COLO829 (cell line): ENCODE measurements at places on chromosomes 16 and 17.

GRCh38 chr17:13107676-13108235 is 89.9 kb upstream of the ELAC2 start:
- no peak for DNase-seq

GRCh38 chr16:47132308-47132707 is 11.4 kb downstream of the NETO2 start:
- DNase-seq = no peak

DNA sequence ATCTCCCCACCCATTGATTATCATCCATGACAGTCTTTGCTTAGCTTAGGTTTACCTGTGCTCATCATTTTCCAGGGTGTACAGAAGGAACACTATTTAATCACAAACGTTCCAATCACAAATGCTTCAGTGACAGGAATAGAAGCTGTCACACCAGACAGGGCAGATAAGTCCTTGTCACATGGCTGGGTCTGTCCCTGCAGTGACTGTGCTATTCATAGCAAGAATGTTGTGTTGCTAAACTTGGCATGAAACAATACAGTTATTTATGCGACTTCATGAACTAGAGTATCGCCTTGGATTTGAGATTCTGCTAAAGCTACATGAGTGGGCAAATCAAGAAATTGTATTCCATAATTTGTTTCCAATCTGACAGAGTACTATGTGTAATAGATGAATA is 108.4 kb downstream of the CDH13 start:
- DNase-seq = no peak

GRCh38 chr16:69890114-69890891 is 60.8 kb upstream of the CLEC18A start:
- peak; percentile 87 for DNase-seq

GRCh38 chr17:8632061-8632460 is 1.5 kb upstream of the MYH10 start:
- no peak for DNase-seq

- peak; percentile 75 for DNase-seq
Observed at GRCh38 chr17:75632863-75633485, at the start of gene SMIM5. TSS of gene SMIM5 (plus strand) at chr17:75633434. CDS start at chr17:75640202, 6,768 bp downstream.

- no peak for DNase-seq
Observed at GRCh38 chr17:55681342-55681700, 41.3 kb downstream of the TMEM100 start.

- no peak for DNase-seq
Observed at GRCh38 chr16:10637337-10638037, 57.1 kb upstream of the EMP2 start.

DNA sequence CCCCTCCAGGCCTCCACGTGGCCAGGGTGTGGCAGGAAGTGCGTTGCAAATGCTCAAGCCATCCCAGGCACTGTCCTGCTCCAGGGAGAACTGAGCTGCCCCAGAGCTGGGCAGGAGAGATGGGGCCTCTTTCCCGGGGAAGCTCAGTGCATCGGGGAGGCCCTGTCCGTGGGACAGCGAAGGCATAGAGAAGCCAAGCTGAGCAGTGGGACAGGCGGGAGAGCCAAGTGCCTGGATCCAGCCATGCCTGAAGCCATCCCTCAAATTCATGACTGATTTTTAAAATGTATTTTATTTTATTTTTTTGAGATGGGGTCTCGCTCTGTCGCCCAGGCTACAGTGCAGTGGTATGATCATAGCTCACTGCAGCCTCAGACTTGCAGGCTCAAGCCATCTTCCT is 25.4 kb upstream of the SSTR5 start:
- no peak for DNase-seq

DNA sequence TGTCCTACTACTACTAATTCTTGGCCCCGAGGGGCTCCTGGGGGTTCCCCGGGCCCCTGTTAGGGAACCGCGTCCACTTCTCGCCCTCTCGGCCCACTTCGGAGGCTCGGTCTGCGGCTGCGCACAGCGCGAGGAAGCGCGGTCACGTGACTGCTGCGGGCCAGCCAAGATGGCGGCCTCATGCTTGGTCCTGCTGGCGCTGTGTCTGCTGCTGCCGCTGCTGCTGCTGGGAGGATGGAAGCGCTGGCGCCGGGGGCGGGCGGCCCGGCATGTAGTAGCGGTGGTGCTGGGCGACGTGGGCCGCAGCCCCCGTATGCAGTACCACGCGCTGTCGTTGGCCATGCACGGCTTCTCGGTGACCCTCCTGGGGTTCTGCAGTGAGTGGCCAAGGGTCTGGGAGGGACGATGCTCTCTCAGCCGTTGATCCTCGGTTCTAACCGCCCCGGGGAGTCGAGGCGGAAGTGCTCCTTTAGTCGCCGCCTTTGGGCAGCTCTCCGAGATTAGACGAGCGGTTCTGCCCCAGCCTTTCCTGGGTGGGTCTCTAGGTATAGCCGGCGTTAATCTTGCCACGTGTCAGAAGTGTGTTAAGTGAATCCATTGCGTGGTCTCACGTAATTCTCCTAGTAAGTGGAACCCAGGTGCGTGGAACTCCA is at the start of gene ALG1:
ALG1 (plus strand) TSS at position 163 of the 653 bp plus-strand sequence; CDS start at position 170, 7 bp downstream.
- DNase-seq = peak; percentile 89

DNA sequence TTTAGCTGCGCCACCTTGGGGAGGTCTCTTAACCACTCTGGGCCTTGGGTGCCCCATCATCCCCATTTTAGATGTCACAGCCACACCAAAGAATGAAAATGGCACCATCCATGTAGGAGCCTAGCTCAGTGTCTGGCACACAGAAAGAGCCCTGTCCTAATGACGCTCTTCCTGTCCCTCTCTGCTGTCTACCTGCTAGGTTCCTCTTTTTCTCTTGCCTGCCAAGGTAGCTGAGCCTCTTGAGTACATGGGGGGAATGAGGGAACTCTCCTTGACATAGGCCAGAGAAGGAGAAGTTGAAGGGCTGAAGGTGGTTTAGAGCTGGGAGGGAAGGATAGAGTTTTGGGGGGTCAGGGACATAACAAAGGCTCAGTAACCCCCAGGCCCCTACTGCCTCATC is 1.8 kb downstream of the RUNDC3A start:
- DNase-seq = no peak

DNA sequence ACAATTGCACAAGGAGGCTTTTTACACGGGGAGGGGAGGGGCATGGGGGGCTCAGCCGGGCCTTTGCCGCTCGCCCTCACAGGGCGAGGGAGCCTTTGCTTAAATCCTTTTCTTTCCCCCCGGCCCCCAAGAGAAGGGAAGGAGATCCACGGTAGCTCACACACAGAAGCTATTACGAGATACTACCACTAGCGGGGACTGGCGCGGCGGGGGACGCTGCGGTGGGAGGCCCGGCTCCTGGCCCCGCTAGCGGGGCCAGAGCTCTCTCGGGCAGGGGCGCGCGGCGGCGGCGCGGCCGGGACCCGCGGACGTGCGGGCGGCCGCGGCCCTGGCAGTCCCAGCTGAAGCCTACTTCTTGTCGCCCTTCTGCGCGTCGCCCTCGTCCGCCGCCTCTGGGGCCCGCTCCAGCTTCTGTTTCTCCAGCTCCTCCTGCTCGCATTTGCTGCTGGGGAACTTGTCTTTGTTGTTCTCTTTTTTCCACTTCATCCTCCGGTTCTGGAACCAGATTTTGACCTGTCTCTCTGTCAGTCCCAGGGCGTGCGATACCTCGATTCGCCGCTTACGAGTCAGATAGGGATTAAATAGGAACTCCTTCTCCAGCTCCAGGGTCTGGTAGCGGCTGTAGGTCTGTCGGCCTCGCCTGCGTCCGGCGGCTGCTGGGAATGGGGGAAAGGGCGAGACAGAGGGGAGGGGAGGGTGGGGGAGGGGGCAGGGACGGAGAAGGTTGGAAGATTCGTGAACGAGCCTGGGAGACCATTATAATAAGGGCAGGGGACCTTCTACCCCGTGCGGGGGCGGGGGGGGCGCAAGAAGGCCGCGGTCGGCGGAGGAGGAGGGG is 2.0 kb downstream of the HOXB8 start:
- no peak for DNase-seq

DNA sequence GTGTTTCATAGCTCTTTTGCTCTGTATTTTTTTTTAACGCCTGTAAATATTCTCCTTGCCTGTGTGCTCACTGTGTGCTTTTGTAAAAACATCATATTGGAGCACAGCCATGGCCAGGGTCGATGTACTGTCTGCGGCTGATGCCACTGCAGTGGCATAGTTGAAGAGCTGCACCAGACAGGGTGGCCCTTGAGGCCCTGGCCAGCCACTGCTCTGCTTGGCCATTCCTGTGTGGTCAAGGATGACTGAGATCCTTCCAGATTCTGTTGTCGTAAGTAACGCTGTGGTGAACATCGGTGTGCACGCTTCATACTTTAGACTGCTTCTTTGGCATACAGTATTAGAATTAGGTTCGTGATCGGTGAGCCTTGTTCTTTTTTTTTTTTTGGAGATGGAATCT is 14.6 kb downstream of the CRAMP1 start:
- no peak for DNase-seq

GRCh38 chr16:77590707-77591106 is 131.6 kb upstream of the NUDT7 start:
- no peak for DNase-seq

- no peak for DNase-seq
Observed at GRCh38 chr17:63716426-63716825, 16.5 kb upstream of the LIMD2 start.

GRCh38 chr17:49647256-49647585 is 30.7 kb downstream of the SPOP start:
- DNase-seq = no peak

- no peak for DNase-seq
Observed at GRCh38 chr17:17495536-17496188, 533 bp downstream of the RASD1 start.

GRCh38 chr17:64073771-64074703 is 53.6 kb upstream of the ICAM2 start:
- DNase-seq = no peak

DNA sequence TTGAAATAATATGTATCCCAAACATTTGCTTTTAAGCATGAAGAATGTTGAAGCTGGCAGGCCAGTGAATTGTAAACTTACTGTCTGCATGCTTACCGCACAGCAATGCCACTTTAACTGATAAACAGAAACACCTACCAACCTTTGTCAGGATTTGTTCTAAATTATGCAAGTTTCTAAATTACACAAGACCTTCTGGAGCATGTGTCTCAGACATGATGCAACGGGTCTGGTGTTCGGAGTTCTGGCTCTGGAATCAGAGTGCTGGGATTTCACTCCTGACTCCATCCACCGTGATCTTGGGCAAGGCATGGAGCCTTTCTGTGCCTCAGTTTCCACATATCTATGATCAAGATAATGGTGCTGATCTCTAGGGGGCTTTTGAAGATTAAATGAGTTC is 111.2 kb downstream of the CCT6B start:
- DNase-seq = no peak

DNA sequence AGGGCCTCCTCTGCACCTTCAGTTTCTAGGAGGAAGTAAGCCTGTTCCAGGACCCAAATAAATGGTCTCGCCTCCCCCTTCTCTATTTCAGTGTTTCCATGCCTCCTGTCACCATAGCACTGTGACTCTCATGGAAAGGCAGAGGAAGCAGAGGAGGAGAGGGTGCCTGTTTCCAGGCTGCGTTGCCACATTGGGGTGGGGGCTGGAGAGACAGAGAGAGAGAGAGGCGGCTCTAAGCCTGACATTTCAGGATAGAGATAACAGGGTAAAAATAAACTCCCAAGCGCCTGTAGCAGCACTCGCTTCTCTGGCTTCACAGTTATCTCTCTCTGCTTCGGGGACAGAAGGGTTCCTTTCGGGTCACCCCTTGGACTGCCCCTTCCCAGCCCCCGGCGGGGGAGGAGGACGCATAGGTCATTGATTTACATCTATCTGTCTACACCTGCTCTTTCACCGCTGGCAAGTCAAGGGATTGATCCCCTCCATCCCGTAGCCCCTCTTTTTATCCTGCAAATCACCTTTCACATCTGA is 71.2 kb upstream of the MRTFB start:
- no peak for DNase-seq

GRCh38 chr17:13740686-13741085 is 139.0 kb upstream of the HS3ST3A1 start:
- DNase-seq = no peak

DNA sequence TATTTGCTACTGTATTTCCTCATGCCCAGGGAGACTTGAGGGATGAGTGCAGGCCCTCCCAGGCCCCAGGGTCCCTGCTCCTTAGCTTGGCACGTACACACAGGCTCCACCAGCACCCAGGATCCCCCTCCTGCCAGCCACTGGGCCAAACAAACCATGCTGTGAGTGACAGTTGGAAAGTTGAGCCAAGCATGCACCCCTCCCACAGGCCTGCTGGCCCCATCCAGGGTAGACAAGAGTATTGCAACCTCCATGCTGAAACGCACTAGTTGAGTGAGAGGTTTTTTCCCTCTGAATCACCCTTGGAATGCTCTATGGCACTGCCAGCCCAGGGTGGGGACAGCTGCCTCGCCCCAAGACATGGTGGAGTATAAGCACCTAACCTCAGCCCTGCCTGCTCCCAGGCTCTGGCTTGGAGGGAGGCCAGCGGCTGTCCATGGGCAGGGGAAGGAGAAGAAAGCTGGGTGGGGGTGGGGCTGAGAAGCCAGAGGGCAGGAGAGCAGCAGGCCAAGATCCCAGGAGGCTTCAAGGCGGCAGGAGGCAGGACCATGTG is 49.6 kb downstream of the PITPNM3 start:
- no peak for DNase-seq

- peak; percentile 51 for DNase-seq
Observed at GRCh38 chr16:54240271-54241129, 46.1 kb downstream of the IRX3 start.

- DNase-seq = peak; percentile 50
Observed at GRCh38 chr16:86396901-86397311, 113.4 kb upstream of the FOXF1 start.

GRCh38 chr17:7262192-7262934 is at the start of gene CLDN7:
TSS of gene CLDN7 (minus strand) at chr17:7262478. CDS start at chr17:7262043, 435 bp downstream.
- DNase-seq = no peak

DNA sequence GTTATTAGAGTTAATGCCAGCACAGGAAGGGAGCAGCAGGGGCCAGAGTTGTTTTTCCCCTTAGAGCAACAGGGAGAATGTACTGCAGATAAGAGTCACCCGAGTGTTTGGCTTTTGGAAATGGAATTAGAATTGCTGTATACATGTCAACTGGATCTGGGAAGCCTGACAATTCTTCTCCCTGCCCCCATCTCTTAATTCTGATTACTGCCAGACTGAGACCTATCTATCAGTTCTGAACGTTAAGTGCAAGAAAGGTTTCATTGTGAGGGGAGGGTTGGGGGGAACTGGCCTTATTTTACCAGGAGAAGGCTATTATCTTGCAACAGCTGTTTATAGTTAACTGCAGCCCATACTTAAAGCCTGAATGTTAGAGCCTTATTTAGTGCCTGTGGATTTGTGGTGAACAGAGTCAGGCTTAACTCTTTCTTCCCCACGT is 424.5 kb upstream of the CDH11 start:
- DNase-seq = no peak

GRCh38 chr16:65274566-65274965 is 152.7 kb upstream of the CDH11 start:
- DNase-seq = no peak

GRCh38 chr17:82983510-82984248 is 95.7 kb upstream of the METRNL start:
- no peak for DNase-seq

GRCh38 chr17:78967782-78968362 is 11.9 kb downstream of the LGALS3BP start:
- DNase-seq = no peak

DNA sequence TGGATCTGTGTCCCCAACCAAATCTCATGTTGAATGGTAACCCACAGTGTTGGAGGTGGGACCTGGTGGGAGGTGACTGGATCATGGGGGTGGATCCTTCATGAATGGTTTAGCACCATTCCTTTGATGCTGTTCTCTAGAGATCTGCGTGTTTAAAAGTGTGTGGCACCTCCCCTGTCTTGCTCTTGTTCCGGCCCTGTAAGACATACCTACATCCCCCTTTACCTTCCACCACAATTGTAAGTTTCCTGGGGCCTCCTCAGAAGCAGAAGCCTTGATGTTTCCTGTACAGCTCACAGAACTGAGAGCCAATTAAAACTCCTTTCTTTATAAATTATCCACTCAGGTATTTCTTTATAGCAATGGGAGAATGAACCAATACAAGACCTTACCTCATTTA is 257.7 kb downstream of the XYLT1 start:
- no peak for DNase-seq
